NCI-H1105 (cell line): ENCODE measurements at places on chromosomes 5 and 9.

DNA sequence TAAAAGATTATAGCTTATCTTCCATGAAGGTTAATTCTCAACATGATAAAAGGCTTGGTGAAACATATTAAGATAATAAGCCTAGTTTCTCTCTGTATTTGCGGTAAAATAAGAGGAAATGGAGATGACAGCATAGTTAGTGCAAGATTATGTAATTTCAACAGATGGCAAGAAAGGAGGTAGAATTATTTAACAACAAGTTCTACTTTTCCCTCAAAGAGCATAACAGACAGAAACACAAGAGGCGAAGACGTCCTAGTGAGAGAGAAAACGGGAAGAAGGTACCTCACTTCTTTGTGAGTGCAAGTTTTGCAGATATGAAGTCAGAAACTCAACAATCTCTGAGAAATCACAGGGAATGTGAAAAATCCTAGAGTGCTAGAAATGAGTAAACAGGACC, 144.8 kb upstream of the ADCY2 start:
- DNase-seq = no peak

GRCh38 chr5:172795318-172795977, 24.5 kb upstream of the DUSP1 start:
- DNase-seq = no peak

DNA sequence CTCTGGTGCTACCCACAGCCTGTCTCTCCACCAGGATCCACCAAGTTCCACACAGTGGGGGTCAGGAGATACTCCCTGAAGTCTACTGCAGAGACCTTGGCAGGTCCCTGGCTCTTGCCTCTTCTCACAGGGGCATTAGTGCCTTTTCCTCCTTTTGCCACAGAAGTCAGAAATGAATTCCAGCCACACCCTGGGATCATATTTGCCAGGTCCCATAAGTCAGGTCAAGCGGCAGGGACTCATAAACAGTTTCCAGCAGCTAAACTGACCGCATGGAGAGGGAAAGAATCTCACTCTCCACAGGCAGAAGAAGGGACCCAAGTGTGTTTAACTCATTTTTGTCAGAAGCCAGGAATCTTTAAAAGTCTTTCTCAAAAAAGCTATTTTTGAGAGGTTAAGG, 13.3 kb upstream of the IFNK start:
- DNase-seq = no peak

DNA sequence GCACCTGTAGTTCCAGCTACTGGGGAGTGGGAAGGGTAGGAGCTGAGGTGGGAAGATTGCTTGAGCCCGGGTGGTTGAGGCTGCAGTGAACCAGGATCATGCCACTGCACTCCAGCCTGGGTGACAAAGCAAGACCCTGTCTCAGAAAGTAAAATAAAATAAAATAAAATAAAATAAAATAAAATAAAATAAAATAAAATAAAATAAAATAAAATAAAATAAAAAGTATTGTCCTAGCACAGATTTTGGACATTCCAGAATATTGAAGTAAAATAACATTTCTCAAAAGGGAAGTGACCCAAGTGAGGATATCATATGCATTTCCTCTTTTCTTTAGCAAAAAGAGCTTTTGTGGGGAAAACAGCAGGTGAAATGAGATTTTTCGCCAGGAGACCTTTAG, 83.5 kb downstream of the TMEM174 start:
- DNase-seq = no peak

- no peak for DNase-seq
Observed at GRCh38 chr5:131532031-131532640, 102.9 kb downstream of the RAPGEF6 start.

DNA sequence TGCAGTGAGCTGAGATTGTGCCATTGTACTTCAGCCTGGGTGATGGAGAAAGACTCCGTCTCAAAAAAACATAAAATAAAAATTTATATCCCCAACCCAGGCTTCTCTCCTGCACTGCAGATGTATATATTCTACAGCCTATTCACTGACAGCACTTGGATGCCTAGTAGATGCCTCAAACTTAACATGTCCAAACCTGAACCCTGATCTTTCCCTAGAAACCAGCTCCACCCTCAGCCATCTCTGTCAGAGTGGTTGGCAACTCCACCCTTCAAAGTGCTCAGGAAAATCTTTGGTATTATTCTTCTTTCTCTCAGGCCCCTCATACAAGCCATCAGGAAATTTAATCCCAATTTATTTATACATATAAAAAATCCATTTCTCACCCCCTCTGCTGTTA, 36.9 kb upstream of the TXN start:
- no peak for DNase-seq

- DNase-seq = no peak
Observed at GRCh38 chr5:43065387-43065947, 25.3 kb upstream of the ANXA2R start.

GRCh38 chr5:116605310-116606070, 30.9 kb upstream of the SEMA6A start:
- DNase-seq = no peak

DNA sequence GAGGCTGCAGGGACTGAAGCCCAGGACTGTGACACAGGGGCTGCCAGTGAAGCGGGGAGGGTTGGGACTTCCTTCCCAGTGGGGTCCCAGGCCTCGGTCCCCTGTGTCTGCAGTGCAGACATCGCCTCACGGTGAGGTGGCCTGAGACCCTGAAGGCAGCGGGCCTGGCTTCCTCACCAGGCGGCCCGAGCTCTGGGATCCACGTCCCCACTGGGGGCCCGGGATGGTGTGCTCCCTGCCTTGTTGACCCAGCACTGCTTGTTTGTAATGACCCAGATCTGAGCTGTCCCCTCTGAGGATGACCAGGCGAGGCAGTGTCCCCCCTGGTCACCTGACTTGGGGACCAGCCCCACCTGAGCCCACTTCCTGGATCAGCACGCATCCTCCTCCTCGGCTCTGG, 53.1 kb downstream of the COL5A1 start:
- no peak for DNase-seq

DNA sequence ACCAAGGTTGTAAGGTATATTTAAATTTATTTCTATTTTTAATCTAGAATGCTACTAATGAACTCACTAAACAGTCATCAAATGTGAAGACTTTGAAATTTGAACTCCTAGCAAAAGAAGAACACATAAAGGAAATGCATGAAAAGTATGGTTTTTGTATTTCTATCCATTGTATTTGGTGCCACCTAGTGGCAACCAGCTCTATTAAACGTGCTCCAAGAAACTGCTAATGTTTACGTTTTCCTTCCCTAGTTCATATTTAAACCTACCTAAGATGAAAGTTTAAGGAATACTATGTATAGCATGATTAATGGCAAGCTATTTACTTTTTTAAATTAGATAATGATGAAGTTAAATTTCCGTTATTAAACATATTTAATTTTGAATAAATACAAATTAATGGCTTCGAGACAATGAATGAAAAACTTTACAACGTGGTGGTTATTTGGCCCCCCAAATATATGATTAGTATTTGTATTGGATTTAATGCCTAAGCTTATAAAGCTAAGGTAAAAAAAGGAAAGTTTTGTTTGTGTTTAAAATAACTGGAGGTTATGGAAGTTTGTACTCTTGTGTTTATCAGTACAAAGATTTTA, 115.9 kb upstream of the SH3GL2 start:
- DNase-seq = peak; percentile 43

GRCh38 chr5:109928046-109928445, 238.3 kb downstream of the MAN2A1 start:
- DNase-seq = no peak

DNA sequence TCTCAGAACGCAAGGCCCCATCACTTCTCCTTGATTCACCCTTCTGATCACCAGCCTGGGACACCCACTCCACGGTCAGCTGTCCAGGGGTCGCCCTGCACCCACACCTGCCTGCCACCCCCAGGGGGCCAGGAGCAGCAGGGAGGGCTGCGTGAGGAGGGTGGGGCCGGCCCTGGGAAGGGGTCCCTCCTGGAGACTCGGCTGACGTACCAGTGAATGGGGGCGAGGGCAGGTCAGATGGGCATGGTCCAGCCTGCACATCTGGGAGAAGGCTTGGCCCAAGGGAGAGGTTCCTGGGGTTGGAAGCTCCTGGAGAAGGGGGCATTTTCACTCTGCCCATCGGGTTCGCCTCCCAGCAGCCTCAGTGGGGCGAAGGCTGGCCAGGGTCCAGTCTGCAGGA, 21.8 kb upstream of the SARDH start:
- DNase-seq = no peak

- DNase-seq = no peak
Observed at GRCh38 chr5:179146277-179146676, 86.1 kb downstream of the ZNF354C start.

- no peak for DNase-seq
Observed at GRCh38 chr9:89662718-89663613, 58.2 kb downstream of the GADD45G start.

- DNase-seq = no peak
Observed at GRCh38 chr9:133754187-133754586, 16.0 kb upstream of the SARDH start.

GRCh38 chr5:134803821-134804220, 41.9 kb upstream of the C5orf24 start:
- DNase-seq = no peak

GRCh38 chr5:134125039-134126015, 10.8 kb downstream of the TCF7 start:
- no peak for DNase-seq

- no peak for DNase-seq
Observed at GRCh38 chr9:134908524-134909309, 9.0 kb downstream of the FCN1 start.

- DNase-seq = no peak
Observed at GRCh38 chr5:82421119-82421518, 143.0 kb upstream of the RPS23 start.

- DNase-seq = no peak
Observed at GRCh38 chr5:74019923-74020322, 393.9 kb downstream of the ARHGEF28 start.

GRCh38 chr5:23405316-23406068, 101.9 kb upstream of the PRDM9 start:
- DNase-seq = no peak

- DNase-seq = no peak
Observed at GRCh38 chr9:1248743-1249142, 198.6 kb downstream of the DMRT2 start.

DNA sequence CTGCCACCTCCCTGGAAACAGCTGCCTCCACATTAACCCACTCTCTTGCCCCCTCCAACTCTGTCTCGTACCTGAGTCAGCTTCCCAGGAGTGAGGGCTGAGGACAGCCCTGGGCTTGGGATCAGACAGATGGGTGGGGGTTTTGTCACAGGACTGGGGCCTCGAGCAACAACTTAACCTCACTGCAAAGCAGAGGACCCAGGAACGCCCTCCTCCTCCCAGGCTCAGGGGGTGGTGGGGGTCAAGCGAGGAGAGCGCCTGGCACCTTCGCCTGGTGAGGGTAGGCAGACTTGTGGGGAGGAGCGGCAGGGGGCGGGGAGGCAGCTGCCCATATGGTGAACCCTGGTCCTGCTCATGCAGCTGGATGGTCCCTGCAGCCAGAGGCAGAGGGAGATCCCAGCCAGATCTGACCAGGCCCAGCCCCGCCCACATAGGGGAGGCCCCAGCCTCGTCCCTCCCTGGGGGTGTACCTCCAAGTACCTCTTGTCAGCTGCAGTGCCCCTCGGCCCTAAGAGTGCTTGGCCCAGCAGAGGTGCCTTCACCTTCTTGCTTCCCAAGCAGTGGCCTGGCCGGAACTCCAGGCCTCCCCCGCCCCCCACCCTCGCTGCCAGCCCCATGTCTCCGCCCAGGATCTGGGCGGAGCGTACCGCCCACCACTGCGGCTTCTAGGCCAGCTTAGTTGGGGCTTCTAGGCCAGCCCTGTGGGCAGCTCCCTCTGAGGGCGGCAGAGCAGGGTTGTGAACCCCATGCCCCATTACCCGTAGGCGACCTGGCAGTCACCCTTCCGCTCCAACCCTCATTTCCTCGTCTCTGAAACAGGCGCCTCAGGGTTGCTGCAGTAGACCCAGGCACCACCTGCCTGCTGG, at the start of gene SARDH:
Gene SARDH (minus strand): TSS at position 579 of the 866 bp plus-strand sequence. CDS start 4,179 bp downstream, outside the sequence.
- DNase-seq = peak; percentile 56

GRCh38 chr9:137319011-137319738, 17.1 kb upstream of the NRARP start:
- DNase-seq = no peak

- no peak for DNase-seq
Observed at GRCh38 chr9:91042024-91042423, 240.4 kb downstream of the SYK start.

- DNase-seq = no peak
Observed at GRCh38 chr9:93091056-93091452, 5.0 kb upstream of the CARD19 start.

- no peak for DNase-seq
Observed at GRCh38 chr5:95725937-95726810, 5.0 kb upstream of the RHOBTB3 start.

DNA sequence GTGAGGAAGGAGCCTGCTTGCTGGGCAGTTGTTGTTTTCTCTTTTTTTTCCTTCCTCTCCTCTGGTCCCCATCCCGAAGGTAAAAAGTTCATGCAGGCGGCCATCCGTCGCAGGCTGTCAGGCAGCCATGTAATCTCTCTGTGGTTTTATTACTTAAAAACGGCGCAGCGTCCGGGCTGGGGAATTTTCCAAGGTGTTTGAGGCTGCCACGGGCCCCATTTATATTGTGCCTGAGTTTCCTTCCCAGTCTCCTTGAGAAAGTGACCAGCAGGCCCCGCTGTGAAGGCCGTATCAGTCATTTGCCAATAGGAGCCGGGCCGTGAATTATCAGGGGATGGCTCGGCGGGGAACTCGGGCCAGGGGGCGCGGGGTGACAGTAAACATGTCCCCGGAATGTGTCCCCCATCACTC, 289.7 kb downstream of the PBX3 start:
- no peak for DNase-seq

GRCh38 chr5:169071-169727, 22.1 kb upstream of the LRRC14B start:
- no peak for DNase-seq

- DNase-seq = peak; percentile 32
Observed at GRCh38 chr5:73515232-73515631, 17.0 kb downstream of the BTF3 start.

GRCh38 chr5:107389775-107390148, 281.0 kb downstream of the EFNA5 start:
- DNase-seq = no peak

GRCh38 chr9:127567035-127567729, 44.9 kb upstream of the STXBP1 start:
- no peak for DNase-seq

DNA sequence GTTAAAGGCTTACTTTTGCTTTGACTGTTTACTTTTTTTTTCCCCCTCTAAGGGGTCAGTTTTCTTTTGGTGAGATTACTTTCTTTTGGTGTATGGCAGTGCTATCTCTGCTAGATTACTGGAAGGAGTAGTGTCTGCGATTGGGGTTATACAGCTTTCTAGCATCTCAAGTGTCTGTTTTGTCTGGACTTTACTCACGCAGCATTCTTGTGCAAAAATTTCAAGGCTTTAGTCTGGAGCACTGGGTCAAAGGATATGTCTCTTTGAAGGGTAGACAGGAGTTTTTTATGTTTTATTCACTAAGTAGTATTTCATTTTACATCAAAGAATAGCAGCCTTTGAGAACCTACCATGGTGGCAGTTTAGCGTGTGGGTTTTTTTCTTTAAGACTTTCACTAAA, 52.6 kb downstream of the NDUFS4 start:
- no peak for DNase-seq

- no peak for DNase-seq
Observed at GRCh38 chr5:143796753-143797152, 15.2 kb upstream of the HMHB1 start.
